ENCODE measurements at places on chromosomes 16 and 17. TPM values are rescaled to one million over a fixed set of nuclear protein-coding genes. Genes with fewer than 3 reads are reported as not detected.

CA10 gene
- not detected for total RNA-seq

TNFRSF13B gene
- not detected for total RNA-seq

MMP28 gene
- 75.0 TPM for total RNA-seq

SLC52A1 gene
- total RNA-seq = not detected

SLC43A2 gene
- 13.0 TPM for total RNA-seq

GRAPL gene
- total RNA-seq = not detected

DNA sequence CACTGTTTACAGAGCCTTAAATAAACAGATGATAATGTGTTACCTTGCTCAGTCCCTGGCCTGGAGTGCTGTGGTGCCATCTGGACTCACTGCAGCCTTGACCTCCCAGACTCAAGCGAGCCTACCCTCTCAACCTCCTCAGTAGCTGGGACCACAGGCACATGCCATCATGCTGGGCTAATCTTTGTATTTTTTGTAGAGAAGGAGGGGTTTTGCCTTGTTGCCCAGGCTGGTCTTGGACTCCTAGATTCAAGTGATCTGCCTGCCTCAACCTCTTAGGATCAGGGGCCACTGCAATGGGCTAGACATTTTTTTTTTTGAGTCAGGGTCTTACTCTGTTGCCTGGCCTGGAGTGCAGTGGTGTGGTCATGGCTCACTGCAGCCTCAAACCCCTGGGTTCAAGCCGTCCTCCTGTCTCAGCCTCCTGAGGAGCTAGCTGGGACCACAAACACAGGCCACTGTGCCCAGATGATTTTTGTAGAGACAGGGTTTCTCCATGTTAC is 5.0 kb upstream of the NAGLU start:
- H3K27me3 ChIP-seq = no peaks in the 10 kb centered on the region
- DNase-seq = no peak
- H3K4me1 ChIP-seq = peaks cover 34% of the 10 kb centered on the region

- DNase-seq = peak; percentile 69
- H3K27me3 ChIP-seq = no peaks in the 10 kb centered on the region
- peaks cover 19% of the 10 kb centered on the region for H3K36me3 ChIP-seq
- no peak overlapping the region for H3K27ac ChIP-seq
Observed at GRCh38 chr17:78962345-78962983, 17.3 kb downstream of the LGALS3BP start.

DNA sequence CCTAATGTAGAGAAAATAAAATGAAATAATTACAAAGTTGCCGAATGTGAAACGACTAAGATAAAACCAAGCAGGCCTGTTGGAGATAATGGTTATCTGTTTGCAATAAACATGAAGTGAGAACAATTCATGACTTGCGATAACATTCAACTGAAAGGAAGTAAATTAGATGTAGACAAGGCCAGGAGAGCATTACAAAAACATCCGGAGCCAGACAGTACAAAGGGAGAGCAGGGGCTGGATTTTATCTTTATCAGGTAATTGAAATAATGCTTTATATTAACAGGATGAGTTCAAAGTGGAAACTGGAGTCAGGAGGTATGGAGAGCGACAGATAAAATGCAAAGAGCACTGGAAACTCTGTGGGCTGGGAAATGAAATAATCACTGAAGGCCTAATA is 265.6 kb upstream of the GOT2 start:
- no peak overlapping the region for H3K27ac ChIP-seq
- no peaks in the 10 kb centered on the region for H3K36me3 ChIP-seq
- H3K27me3 ChIP-seq = no peaks in the 10 kb centered on the region

GRCh38 chr17:36929851-36930582 is 7.3 kb upstream of the LHX1 start:
- H3K4me3 ChIP-seq = no peak overlapping the region
- DNase-seq = no peak
- no peaks in the 10 kb centered on the region for H3K36me3 ChIP-seq
- H3K27me3 ChIP-seq = peaks cover 95% of the 10 kb centered on the region
- H3K4me1 ChIP-seq = peaks cover 36% of the 10 kb centered on the region
- no peak overlapping the region for H3K27ac ChIP-seq

GRCh38 chr16:89210904-89211515 is 6.5 kb upstream of the ZNF778 start:
- DNase-seq = no peak
- H3K4me1 ChIP-seq = peaks cover 10% of the 10 kb centered on the region
- H3K27ac ChIP-seq = no peak overlapping the region
- H3K4me3 ChIP-seq = no peak overlapping the region

DNA sequence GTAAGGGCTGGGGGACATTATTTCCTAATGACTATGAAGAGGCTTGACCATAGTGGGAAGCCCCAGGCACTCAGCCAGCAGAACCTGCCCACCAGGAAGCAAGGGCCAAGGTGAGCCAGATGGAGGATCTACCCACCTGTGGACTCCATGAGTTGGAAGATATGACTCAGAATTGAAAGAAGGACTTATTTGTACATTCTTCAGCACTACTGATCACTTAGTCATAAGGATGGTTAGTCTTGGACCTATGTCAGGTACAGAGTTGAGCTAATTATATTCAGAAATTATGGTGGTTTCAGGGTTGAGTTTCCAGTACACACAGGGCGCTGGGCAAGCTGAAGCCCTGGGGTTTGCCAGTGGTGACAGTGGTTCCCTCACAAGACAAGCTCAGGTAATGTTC is 24.0 kb upstream of the GRIN2A start:
- H3K27me3 ChIP-seq = no peaks in the 10 kb centered on the region
- no peak overlapping the region for H3K4me3 ChIP-seq

GRCh38 chr17:66850692-66851091 is 15.8 kb downstream of the CACNG5 start:
- H3K36me3 ChIP-seq = no peaks in the 10 kb centered on the region
- H3K27ac ChIP-seq = no peak overlapping the region
- H3K4me1 ChIP-seq = no peaks in the 10 kb centered on the region
- no peak for DNase-seq
- no peak overlapping the region for H3K4me3 ChIP-seq

- no peak overlapping the region for H3K4me3 ChIP-seq
- peaks cover 2% of the 10 kb centered on the region for H3K4me1 ChIP-seq
- no peaks in the 10 kb centered on the region for H3K27me3 ChIP-seq
Observed at GRCh38 chr16:78235168-78235800, 135.8 kb downstream of the WWOX start.

DNA sequence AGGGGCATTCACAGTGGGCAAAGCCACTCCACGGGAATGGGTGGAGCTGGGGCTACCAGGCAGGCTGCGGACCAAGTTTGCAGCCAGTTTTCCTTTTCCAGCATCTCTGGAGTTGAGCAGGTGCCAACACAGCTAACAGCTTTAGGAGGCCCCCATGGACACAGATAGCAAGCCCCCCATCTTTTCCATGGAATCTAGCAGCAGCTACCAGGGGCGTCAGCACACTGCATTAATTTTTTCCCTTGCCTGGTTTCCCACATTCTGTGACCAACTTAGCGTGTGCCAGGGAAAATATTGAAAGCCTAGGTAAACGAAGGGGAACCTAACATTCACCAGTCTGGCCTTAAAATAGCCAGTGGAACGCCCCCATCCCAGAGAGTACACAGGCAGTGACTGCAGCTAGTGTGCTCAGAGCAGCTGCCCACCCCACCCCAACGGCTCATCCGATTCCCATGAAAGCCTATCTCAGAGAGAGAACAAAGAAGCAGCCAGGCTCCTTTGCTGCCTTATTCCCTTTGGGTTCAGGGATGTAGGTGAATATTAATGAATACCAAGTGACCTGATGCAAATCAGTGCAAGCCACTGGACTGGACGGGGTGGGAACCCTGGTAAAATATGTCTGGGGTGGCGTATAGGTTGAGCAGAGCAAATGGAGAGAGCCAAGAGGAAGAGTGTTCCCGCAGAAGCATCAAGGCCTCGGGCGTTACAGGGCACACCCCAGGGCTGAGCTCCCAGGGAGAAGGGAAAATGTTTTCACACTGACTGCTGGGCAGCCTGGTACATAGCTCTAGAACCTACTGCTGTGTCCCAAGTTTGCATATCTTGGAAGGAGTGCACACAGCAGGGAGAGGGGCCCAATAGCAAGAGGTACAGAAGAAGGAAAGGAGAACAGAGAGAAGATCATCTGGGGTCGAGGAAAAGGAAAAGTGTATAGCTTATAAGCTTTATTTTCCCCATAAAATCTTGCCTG is 73.9 kb upstream of the SOX9 start:
- no peak overlapping the region for H3K27ac ChIP-seq
- H3K4me1 ChIP-seq = no peaks in the 10 kb centered on the region
- H3K36me3 ChIP-seq = no peaks in the 10 kb centered on the region
- no peak overlapping the region for H3K4me3 ChIP-seq
- H3K27me3 ChIP-seq = no peaks in the 10 kb centered on the region
- DNase-seq = no peak

All from stomach (tissue), 19 donors.